ENCODE measurements at places on chromosomes 6 and 20.

DNA sequence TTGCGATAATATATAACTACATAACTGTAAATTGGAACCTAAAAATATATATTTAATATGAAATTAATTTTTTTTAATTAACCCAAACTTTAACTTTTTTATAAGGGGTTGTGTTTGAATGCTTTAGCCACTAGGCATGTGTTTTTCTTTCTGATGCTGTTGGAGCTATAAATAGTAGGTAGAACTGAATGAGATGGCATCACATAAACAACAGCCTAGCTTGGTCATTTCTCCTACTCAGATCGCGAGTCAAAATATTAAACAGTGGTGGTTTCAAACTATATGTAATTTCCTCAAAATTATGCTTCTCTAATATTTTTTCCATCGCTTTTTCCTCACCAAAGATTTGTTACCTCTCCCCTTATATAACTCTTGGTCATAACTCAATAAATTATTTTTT is 243.2 kb downstream of the ARID1B start:
- DNase-seq, result no peak

DNA sequence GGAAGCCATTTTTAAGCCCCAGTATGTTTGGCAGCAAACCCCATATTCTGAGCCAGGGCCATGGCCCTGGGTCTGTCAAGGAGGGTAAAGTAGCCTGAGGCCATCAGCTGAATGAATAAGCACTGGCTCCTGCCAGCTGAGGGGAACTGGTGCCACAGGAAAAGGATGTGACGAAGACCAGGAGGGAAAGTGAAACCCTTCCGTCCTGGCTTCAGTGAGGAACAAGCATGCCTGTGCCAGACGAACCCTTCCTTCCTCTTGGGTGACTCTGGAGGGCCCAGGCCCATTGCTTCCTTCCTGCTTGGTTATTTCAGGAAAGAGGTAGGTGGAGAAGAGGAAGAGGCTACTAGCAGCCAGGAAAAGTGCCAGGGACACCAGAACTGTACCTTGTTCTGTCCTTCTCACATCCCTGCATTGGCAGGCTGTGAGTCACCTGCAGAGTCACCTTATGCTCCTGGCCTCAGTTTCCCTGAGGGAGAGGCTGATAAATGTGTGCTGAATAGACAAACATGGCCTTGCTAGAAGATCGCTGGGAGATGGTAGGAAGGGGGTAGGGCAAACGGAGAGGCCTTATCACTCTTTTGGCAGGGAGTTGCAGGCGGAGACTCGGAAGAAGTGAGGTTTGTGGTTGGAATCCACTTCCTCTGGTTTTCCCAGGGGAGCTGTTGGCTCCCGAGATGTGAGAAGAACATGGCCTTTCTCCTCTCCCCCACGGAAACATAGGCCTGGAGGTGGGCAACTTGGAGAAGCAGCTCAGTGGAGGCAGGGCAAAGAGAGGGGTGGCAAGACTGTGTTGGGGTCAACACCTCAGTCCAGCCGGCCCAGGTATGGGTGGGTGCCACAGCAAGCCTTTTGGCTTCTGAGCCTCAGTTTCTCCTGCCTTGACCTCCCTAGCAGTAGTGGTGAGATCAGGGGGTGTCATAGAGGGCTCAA is 37.4 kb downstream of the COX4I2 start:
- no peak for DNase-seq

- DNase-seq, result no peak
Observed at GRCh38 chr20:57470666-57471495, 54.1 kb downstream of the CTCFL start.

DNA sequence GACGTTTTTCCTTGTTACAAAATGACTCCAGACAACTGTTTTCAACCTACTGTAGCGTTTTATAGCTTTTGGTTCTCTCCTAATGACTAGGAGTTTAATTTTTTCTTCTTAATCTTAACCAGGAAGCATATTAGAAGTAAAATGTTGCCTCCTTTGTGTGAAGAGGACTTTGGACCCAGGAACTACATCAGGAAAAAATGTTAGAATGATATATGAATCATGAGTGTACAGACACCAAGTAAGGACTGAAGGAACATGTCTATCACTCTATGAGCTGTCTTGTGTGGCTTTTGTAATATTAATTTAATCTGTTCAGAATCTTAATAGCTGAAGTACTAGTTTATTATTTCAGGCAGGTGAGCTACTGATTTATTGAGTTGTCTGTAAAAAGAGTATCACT is 71.0 kb upstream of the MARCKS start:
- DNase-seq, result no peak

DNA sequence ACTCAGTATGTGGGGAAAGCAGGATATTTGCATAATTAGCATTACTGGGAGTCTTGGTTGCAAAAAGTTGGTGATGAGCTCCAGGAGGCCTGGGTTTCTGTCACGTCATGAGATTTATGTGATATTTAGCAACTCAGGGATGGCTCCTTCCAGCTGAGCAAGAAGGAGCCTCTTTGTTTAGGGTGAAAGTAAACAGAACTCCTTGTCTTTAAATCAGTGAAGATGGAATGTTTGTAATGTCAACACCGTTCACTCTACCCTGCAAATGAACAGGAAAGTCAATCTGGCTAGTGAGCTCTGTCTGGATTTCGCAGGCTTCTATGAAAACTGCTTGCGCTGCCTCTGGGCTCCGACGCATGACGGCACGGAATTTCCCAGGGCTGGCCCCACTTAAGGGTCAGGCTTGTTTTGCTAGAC is 86.9 kb downstream of the PXDC1 start:
- no peak for DNase-seq

- no peak for DNase-seq
Observed at GRCh38 chr6:143245656-143246055, 185.0 kb downstream of the AIG1 start.

- DNase-seq, result no peak
Observed at GRCh38 chr20:62887152-62887859, 25.7 kb upstream of the TCFL5 start.

DNA sequence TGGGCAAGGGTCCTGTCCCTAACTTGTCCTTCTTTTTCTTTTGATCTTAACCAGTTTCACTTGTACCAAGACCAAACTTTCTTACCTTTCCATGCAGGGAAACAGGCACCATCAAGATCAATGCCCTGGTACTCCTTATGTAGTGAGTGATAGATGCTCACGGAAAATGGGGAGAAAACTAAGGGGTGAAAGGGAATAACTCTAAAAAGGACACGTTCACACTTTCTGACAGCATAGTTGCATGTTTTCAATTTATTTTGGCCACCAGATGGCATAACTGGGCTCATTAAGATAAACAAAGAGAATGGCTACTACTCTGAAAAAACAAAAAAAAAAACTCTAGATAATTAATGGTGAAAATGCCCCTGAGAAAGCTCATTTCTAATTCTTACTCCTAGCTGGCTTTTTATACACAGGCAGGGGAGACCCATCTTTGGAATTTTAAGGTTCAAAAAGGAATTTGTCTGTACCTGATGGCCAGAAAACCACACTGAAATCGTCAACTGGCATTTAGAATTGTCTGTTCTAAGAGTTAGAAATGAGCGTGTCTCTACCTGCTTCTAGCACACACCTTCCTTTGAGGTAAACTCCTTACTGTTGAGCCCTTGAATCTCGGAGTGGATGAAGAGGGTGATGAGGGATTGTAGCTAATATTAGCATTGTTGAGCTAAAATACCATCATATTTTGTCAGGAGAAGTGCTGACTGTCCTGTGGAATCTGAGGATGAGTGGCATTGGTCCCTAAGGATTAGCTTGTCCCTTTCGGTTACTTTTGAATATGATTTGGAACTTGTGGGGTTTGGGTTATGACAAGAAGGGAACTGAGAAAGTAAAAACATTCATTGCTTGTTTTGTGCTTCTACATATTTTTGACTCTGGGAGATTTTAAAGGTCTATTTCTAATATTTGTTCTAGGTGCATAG is 62.2 kb upstream of the DDR1 start:
- DNase-seq, result peak; percentile 22

DNA sequence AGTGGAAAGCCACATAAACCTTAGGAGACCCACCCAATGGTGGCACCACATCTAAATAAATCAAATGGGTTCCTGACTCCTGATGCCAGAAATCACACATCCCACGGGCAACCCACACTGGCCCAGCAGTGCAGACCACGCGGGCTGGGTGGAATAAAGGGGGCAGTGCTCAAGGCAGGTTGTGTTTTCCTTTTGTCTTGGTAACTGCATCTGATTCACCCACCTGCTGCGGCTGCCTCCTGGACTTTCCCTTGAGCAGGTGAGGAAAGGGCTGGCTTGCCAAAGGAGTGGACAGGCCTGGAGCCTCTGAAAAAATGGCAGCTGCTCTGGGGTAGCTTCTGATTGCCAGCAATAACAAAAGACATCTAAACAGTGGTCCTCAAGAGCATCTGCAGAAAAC is 119.5 kb upstream of the KCNK16 start:
- DNase-seq, result no peak

DNA sequence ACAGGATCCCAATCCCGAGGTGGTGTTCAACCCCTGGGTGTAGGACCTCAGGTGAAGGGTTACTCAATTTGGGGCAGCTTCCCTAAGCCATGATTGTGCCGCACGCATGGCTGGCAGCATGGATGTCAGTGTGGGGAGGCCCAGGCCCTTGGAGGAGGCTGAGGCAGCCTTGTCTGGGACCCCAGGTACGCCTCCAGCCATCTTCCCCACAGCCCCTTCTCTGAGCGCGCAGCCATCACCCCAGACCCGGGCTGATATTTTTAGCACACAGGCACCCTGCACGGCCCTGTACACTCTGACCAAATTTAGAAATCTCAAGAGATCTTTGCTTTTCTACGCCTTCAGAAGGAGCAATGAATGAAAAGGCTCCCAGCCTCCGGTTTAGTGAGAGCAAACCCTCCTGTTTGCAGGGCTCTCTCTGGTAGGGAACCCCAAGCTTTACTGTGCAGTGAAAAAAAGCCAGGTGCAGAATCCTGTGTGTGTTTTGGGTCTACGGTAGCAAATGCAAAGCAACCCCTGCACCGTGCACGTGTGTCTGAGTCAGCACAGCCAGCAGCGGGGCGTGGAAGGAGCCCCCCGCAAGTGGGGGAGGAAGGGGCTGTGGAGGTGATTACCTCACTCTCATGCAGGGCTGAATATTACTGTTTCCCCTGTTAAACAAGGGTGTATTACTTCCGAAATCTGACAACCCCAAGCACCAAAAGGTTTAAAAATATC is 44.3 kb downstream of the CTCFL start:
- no peak for DNase-seq

GRCh38 chr20:32877507-32877906 is 18.8 kb downstream of the EFCAB8 start:
- DNase-seq, result no peak

DNA sequence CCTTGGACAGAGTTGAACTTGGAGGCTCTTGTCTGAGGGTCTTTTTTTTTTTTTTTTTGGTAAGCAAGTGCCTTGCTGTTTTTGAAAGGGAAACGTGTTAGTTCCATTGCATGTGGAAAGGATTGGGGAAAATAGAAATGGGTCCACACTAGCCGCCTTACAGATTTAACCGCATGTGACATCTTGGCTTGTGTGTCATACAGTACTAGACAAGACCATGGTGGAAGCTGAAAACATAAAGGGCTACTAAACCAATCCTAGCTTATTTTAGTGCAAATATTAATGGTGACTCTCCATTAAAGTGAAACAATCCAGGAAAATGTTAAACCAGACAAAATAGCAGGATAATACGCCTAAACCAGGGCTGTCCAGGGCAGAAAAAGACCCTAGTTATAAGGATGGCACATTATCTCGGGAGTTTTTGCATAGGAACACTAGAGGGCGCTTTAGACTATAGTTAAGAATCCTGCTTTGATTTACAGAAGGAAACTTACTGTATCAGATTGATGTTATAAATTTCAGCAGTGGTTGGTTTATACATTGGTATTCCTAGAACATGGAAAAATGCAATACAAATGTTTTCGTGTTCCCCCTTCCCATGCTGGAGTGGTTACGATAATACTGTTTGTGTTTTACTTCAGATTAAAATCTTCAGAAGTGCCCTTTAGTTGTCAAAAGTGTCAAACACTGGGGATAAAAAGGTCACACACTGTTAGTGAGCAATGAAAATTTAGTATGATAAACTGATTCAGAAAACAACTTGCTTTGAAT is 59.8 kb upstream of the DEK start:
- no peak for DNase-seq

GRCh38 chr6:51541847-51542246 is 545.6 kb downstream of the PKHD1 start:
- DNase-seq, result no peak

GRCh38 chr6:105507811-105508210 is 104.9 kb upstream of the PREP start:
- no peak for DNase-seq

DNA sequence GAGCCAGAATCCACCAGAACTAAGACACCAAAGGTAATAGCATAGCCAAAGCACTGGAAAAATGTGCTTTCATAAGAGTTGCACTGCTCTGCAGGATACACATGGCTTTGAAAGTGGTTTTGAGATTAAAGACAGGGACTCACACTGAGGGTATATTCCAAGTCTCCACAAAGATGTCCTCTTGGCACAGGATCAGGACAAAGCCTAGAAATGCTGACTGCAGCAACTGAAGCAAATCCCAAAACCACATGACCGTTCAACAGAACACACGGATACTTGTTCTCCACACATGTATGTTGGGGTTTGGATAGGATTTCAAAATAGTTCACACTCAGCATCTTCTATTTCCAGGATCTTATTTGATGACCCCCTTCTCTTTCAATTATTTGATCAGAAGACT is 364.3 kb upstream of the HSF2 start:
- no peak for DNase-seq

DNA sequence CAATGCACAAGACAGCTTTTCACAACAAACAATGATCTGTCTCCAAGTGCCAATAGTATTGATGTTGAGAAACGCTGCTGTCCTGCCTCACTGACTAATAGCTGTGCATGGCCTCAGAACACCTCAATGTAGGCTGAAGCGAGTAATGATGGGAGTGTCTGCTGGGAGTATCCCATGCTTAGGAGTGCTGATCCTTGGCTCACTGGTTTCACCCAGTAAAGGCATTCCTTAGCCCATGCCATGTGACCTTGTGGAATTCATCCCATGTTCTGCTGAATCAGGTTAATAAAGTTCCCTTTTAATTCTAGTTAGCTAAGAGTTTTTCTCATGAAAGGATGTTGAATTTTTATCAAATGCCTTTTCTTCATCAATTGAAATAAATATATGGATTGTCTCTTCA is 3.8 kb upstream of the WFDC12 start:
- DNase-seq, result no peak

GRCh38 chr6:62362097-62362496 is 76.1 kb upstream of the KHDRBS2 start:
- DNase-seq, result no peak

GRCh38 chr6:104969108-104969507 is 12.2 kb downstream of the LIN28B start:
- DNase-seq, result no peak
